ENCODE measurements at places on chromosomes 2 and 18.

- no peak for DNase-seq
These were observed 1.8 kb upstream of the RAB31 start for GRCh38 chr18:9706081-9706935.

DNA sequence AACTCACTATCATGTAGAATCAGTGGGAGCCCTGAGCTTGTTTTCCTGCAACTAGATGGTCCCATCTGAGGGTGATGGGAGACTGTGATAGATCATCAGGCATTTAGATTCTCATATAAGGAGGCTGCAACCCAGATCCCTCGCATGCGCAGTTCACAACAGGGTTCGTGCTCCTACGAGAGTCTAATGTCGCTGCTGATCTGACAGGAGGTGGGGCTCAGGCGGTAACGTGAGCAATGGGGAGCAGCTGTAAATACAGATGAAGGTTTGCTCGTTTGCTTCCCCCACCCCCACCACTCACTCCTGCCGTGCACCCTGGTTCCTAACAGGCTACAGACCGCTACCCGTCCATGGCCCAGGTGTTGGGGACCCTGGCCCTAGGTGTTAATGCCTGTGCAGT lies 113.6 kb downstream of the RNF144A start:
- no peak for DNase-seq

GRCh38 chr2:216657086-216657855 lies 24.1 kb downstream of the IGFBP2 start:
- no peak for DNase-seq

GRCh38 chr18:56176751-56177150 lies 461.6 kb downstream of the TXNL1 start:
- DNase-seq, result no peak

DNA sequence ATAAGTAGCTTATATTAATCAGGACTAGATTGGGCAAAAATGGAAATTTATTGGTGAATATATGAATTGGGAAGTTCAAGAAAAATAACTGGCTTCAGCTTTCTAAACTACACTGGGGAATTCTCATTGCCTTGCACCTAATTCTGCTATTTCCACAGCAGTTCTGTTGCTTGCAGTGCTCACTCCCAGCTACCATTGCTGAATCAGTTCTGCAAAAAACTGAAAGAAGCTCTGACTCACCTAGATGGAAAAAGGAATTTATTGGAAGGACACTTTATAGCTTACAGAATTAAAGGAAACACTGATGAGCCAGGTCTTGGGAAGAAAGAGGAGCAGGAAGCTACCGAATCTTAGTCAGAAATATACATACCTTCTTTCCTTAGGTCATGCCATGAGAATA lies 60.3 kb upstream of the ACVR1 start:
- peak; percentile 12 for DNase-seq

DNA sequence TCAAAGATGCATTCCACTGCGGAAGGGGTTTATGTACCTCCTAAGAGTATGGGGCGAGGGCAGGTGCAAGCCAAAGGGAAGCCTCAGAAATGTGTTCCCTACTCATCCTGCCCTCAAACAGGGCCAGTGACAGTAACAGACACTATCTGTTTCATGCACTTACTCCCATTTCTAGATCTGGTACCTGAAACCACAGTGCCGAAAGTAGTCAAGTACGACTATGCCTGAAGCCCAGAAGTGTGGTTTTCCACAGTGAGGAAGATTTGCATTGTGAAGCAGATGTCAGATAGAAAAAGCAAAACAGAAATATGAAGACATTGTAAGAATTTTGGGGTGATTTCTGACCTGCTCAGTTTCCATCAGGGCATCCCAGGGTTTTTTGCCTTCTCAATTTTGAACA lies 748.7 kb downstream of the RNF144A start:
- DNase-seq, result no peak

- peak; percentile 42 for DNase-seq
These were observed 851 bp downstream of the EIF2AK3 start for GRCh38 chr2:88626171-88627054.

GRCh38 chr2:1156531-1156930 lies 205.9 kb downstream of the SNTG2 start:
- DNase-seq, result no peak

GRCh38 chr2:217959723-217960122 lies 43.1 kb downstream of the TNS1 start:
- DNase-seq, result peak; percentile 53

- no peak for DNase-seq
These were observed 166.2 kb downstream of the EIPR1 start for GRCh38 chr2:3211256-3212060.

GRCh38 chr18:43422518-43422917 lies 145.2 kb upstream of the SYT4 start:
- peak; percentile 3 for DNase-seq

DNA sequence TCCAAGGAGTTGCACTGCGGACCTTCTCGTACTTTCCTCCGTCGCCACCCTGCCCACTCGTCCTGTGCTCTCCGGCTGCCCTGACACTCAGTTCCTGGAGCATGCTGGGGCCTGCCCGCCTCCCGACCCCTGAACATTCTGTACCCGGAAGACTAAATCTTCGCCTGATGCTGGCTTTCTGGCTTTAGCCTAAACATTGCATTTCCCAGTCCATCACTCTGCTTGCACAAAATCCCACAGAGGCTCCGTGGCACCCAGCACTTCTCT lies 550 bp upstream of the SFXN5 start:
- DNase-seq, result no peak

DNA sequence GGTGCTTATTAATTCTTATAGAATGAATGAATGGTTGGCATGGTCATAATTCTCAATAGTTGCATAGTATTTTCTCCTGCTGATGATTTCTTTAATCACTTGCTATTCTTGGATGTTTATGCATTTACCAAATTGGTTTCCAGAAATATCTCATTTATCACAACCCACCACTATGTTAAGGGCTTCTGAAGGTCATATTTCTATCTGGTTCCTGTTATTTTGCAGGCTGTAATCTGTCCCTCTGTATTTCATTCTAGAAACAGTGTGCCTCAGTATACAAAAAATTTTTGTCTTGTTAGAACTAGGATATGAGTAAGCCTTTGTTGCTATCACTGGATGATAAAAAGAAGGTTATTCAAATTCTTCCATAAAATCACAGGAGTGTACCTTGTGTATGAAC lies 6.1 kb upstream of the ATP8B1 start:
- no peak for DNase-seq

DNA sequence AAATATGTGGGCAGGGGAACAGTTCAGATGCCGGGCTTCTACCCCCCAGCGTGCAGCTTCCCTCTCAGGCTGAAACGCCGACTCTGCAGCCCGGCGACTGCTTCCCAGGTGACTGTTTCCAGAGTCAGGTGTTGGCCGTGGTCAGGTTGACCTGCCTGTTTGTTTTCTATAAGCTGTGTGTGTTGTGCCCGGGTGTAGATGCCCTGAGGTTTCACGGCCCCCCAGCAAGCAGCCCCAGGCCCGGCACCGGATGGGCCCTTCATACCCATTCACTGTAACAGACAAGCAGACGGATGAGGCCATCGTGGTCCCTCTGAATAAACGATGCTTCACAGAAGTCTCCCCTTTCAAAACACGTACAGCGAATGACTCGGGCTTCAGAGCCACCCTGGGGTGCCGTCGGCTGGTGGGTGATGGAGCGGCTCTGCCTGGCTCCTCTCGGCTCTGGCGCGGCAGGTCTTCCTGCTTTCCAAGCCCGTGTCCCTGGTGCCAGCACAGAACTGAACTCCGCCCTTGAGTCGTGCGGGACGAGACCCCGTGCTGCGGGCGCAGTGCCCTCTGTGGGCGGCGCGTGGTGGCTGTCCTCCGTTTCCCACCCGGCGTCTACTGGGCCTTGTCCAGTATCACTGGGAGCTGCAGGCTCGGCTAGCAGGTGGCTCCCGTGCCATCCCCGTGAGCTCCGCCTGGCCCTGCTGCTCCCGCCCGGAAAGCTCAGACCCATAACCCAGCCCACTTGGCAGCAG lies 15.0 kb upstream of the KCNG2 start:
- DNase-seq, result no peak

GRCh38 chr2:42851186-42851585 lies 58.8 kb upstream of the HAAO start:
- no peak for DNase-seq

GRCh38 chr18:48872234-48873145 lies 78.3 kb downstream of the SMAD7 start:
- peak; percentile 27 for DNase-seq

- no peak for DNase-seq
These were observed 16.5 kb upstream of the FAHD2A start for GRCh38 chr2:95386031-95386430.

GRCh38 chr2:73337828-73338227 lies 44.5 kb upstream of the EGR4 start:
- no peak for DNase-seq

- DNase-seq, result peak; percentile 38
These were observed 58.3 kb upstream of the TNP1 start for GRCh38 chr2:216918088-216918680.

GRCh38 chr2:69340101-69340775 lies 46.8 kb downstream of the GFPT1 start:
- no peak for DNase-seq

- DNase-seq, result no peak
These were observed 79.6 kb downstream of the GLI2 start for GRCh38 chr2:120815292-120815691.

DNA sequence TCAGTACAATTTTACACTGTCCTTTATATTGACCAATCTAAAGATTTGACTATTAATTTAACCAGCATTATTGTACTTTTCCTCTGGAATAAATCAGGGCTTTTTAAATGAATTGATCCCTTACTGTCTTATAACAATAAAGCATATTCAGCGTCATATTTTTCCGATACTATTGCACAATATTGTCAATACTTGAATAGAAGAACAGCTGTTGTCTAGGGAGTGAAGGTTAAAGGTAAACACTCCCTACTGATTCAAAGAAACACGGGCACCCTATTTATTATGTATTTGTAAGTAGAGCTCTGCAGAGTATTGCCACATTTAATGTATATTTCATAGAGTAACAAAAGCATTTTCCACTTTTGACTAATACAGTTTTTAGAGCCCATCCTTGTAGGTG lies 134.4 kb downstream of the CAMKMT start:
- DNase-seq, result no peak

- DNase-seq, result no peak
These were observed 329.7 kb downstream of the CYRIA start for GRCh38 chr2:16335947-16336346.

- no peak for DNase-seq
These were observed 94.7 kb downstream of the COL6A3 start for GRCh38 chr2:237319086-237319820.

GRCh38 chr18:30481871-30482270 lies 560.7 kb downstream of the DSC3 start:
- no peak for DNase-seq

DNA sequence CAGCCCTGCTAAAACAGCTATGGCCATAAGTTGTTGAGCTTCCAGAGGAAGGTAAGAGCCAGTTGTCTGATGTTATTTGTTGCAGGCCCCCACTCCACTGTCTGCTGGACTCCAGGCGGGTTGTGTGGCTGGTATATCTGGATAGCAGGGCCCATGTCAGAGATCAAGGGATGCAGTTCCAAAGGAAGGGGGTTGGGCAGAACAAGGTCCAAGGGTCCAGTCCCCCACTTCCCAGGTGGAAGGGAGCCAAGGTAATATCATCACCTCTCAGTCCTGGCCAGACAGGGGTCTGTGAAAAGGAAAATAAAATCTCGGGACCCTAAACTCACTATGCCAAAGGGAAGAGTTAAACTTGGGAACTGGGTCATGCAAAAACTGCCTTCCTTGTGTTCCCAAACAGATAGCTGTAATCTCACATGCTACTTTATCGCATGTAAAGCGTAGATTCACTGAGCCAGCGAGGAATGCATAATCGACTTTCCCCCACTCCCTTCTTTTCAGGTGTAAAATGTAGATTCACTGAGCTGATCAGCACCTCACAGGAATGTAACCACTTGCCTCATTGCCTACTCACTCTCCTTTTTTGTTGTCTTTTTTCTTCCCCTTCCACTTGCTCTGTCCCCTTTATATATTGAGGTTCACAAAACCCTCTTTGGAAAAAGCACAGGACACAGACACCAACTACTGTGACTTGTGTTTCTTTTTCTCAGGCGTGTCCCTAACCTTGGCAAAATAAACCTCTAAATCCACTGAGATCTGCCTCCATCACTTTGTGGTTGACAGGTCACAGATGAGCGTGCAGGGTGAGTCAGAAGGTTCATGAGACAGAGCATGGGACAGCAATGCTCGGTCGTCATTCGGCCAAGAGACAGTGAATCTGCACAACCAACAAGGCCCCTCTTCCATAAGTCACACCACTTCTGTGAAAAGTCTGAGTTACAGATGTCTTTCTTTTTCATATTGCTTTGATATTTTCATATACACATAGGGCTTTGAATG lies 255.3 kb upstream of the SIX2 start:
- peak; percentile 24 for DNase-seq

GRCh38 chr2:215392687-215393270 lies 43.1 kb downstream of the FN1 start:
- no peak for DNase-seq

- no peak for DNase-seq
These were observed 329.1 kb upstream of the GULP1 start for GRCh38 chr2:187962538-187962937.

DNA sequence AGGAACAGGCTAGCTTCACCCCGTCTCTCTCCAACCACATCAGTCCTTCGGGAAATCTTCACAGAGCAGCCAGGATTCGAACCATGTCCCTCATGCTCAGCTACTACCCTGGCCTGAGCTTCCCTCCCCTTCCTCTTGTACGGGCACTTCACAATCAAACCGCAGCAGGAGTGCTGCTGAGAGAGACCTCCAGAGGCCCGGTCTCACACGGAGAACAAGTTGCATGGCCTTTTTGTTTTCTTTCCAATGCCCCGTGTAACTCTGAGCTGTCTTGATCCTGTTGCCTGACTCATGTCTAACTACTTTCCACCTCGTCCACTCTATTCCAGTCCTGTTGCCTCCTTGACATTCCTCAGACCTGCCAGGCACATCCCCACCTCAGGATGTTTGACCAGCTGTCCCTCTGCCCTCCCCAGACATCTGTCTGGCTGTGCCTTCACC lies 25.4 kb downstream of the FBLN7 start:
- no peak for DNase-seq

DNA sequence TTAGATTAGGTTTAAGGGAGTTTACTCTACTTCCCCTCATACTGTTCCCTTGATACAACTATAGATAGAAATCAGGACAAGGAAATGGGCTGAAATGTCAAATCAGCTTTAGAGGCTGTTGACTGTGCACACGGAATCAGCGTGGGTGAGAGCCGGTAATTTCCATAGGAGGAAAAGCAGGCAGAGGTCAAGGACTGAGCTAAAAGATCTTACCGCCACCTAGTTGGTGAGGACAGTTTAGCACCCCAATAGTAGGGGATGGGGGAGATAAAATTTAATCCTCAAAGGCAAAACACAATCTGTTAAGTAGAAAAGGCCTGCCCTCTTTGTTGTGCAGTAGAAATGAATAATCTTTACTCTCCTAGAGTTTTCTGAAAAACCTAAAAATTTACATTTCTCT lies 1154.5 kb upstream of the CHAC2 start:
- no peak for DNase-seq

GRCh38 chr2:43482961-43483360 lies 112.9 kb downstream of the THADA start:
- no peak for DNase-seq

Data from urothelium cell line (cell line).